Eye (tissue), 1 donor: ENCODE measurements at places on chromosomes 2 and 18.

GRCh38 chr2:74982577-74982976, 24.1 kb downstream of the POLE4 start:
- DNase-seq, result no peak

- no peak for DNase-seq
Measured at GRCh38 chr18:52200406-52200805, 139.6 kb upstream of the DCC start.

DNA sequence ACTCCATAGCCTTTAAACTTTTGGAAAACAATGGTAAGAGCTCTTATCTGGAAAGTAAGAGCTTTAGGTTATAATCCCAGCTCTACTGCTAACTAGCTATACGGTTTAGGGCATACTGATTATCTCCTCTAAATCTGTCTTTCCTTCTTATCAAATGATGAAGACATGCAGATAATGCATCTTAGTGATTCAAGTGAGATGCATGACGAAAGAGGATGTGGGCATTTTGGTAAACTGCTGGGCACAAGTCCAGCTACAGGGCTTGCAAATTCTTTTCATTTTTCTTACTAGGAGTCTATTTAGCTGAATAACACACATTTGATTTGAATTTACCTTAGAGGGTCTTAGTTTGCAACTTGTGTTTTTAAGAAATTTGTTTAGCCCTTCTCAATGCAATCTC, 1604.8 kb upstream of the ZEB2 start:
- no peak for DNase-seq

DNA sequence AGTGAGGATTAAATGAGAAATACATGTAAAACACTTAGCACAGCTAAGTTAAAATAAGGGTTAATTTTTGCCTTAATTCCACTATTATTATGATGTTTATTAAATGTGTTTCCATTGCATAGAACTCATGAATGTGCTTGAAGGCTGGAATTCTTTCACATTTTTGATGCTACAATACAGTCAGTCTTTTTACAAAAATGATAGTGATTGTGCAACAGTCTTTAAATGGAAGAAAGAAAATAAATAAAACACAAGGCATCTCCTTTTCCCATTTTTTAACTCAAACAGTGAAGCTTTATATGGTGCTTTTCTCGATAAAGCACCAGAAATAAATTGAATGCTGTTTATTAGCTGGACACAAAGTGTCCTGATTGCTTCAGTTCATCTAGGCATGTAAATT, 123.9 kb downstream of the MAP2 start:
- DNase-seq, result no peak

DNA sequence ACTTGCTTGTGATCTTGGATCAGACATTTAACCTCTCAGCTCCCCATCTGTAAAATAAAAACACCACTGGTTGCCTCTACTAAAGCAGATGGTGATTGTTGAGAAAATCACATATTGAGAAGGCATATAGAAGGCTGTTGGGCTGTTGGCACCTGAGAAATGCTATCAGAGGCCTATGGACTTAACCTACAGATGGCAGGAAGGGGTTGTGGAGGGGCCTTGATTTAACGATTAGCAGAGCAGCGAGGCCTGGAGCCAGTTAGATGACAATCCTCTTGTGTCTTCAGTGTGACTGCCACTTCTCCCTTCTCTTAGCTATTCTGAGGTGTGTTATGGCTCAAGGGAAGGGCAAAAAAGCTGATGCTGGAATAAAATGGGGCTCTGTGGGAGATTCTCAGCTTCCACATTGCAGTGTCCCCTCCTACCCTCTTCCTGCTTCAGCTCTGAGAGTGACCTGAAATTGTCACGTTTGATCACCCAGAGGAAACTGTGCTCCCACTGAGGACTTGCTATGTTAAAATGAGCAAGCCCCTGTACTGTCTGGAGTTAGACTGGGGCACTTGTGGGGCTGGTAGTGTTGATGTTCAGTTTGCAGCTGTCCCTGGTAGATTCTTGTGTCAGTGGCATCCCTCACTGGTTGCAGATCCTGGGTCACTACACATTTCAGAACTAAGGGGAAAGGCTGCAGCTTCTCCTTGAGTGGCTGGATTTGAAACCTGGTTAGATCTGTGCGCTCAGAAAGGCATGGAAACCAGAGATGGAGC, 31.5 kb downstream of the CXCR4 start:
- DNase-seq, result no peak

DNA sequence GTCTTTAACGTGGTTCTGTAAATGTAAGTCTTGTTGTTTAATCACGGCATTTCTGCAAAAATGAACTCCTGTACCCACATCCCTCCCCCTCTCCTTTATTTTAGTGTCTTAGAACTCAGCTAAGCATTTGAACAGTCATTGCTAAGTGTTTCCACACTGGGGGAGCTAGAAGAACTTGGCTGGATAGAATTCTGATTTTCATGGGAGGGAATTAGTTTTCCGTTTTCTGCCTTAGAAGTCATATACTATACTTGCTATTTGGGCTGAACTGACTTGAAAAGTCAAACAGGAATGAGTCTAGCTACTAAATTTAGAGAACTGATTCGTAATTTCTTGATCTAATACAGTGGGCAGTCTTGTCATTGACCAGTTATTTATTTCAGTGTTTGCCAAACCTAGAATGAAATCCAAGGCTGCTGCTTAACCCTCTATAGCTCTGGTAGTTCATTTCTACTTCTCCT, 61.1 kb downstream of the FMNL2 start:
- DNase-seq, result peak; percentile 33

GRCh38 chr2:215904101-215904500, 109.2 kb downstream of the MREG start:
- DNase-seq, result no peak

GRCh38 chr2:17590342-17590911, 49.9 kb downstream of the VSNL1 start:
- no peak for DNase-seq

- no peak for DNase-seq
Measured at GRCh38 chr2:184210329-184210728, 388.0 kb upstream of the ZNF804A start.

DNA sequence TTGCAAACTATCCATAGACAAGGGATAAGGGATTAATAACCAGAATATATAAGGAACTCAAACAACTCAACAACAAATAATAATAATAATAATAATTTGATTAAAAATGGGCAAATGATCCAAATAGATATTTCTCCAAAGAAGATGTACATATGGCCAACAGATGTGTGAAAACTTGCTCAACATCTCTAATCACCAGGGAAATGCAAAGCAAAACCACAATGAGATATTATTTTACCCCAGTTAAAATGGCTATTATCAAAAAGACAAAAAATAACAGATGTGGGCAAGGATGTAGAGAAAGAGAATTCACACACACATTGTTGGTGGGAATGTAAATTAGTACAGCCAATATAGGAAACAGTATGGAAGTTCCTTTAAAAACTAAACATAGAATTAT, 26.9 kb downstream of the DNAH7 start:
- DNase-seq, result no peak

- no peak for DNase-seq
Measured at GRCh38 chr2:142189501-142189900, 58.7 kb upstream of the LRP1B start.

GRCh38 chr18:47251289-47252120, at the start of gene SKOR2:
Gene SKOR2 (minus strand): TSS chr18:47251660. CDS start chr18:47249183, 2,477 bp downstream.
- DNase-seq, result peak; percentile 52

DNA sequence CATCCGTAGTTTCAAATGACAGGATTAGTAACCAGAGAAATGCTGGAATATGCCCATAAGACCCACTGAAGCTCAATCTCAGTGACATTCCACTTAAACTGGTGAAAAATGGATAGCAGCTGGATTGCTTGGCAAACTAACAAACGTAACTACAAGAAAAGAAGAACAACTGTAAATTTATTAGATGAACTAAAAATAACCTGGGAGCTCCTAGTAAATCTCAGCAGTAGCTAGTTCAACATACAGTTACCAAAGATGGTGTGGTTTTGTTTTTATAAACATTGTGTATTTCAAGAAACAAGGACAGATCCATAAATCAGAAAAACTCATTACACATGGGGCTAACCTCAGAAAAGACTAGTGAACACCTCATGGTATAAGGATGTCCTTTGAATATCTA, 531.9 kb downstream of the XIRP2 start:
- no peak for DNase-seq

DNA sequence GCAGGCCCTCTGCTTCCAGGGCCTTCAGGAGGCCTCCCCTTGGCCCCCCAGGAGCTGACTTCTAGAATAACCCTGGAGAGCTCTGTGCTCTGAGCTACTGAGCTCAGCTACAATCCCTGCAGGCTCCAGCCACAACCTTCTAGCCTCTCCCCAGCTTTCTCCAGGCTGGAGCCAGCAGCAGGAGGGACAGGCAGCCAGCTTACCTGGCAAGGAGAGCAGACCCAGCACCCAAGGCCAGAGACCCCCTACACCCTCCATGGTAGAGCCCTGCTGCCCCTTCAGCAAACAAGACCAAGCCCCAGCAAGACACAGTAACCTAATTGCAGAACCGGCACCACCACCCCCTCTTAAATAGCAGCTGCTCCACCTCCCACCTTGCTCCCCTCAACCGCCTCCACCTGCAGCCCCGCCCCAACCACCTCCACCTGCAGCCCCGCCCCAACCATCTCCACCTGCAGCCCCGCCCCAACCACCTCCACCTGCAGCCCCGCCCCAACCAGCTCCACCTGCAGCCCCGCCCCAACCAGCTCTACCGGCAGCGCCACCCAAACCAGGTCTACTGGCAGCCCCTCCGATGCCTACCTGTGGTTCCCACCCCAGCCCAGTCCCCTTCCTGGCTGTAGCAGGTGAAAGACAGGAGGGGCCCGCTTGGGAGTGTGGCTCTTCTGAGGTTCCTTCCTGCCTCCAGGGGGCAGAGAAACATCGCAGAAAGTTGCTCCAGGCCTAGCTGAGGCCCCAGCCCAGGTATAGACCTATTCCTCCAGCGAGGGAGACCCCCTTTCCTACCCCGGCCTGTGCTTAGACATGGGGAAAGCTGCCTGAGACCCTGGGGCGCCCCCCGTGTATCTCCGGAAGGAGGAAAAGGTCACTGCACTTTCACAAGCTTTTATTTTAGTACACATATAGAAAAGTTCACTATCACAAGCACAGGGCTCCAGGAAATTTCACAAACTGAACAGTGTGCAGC, at the start of gene ASTL:
Gene ASTL, minus strand, starts transcription at position 324 of the 967 bp plus-strand sequence. Its CDS starts 66 bp downstream, at position 258.
- DNase-seq, result peak; percentile 70

GRCh38 chr2:171430516-171431410, 3.0 kb downstream of the METTL8 start:
- peak; percentile 15 for DNase-seq

DNA sequence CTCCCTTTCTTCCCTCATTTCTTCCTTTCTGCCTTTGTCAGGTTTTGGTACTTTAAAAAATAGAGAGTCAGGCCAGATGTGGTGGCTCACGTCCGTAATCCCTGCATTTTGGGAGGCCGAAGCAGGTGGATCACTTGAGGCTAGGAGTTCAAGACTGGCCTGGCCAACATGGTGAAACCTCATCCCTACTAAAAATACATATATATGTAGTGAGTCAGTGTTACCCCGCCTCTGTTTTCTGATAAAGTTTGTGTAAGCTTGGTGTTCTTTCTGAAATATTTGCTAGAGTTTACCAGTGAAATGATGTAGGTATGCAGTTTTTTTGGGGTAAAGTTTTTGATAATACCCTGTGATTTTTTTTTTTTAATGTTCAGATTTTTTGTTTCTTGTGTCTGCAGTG, 58.8 kb downstream of the DGKD start:
- no peak for DNase-seq

DNA sequence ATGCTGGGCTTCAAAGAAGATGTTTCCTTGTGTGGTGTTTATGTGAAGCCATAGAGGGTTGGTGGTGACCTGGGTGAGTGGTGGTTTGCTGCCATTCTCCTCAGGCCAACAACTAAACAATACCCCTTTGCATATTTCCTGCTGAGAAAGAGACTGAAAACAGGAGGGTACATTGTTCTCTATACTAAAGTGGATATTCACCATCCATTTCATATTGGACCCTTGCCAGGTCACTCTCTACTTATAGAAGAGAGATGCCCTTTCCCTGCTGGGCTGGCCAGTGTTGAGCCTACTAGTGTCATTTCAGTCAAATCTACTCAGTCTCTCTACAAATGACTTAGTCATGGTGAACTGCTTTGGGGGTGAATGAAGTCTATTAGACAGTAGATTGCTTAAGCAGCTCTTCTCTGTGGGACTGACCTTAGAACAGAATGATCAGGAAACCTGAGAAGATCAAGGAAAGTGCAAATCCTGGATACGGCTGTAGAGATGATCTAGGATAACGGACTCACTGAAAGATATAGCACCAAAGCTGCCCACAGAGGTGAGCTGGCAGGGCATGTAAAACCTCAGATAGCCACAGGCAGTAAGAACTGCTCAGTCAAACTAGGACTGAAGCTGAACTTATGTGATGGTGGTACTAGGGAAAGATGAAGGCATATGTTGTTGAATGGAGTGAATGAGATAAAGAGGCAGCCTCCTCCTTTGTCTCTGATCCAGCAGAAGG, 154.9 kb downstream of the MYO3B start:
- no peak for DNase-seq
